ENCODE measurements at places on chromosomes 7 and 10. TPM values are rescaled to one million over a fixed set of nuclear protein-coding genes. Genes with fewer than 3 reads are reported as not detected.

Gene TMEM130
- 0.49 TPM for total RNA-seq

Gene CUZD1
- total RNA-seq, result 3.0 TPM

GRCh38 chr7:88539518-88539917 is 220.0 kb upstream of the ZNF804B start:
- H3K4me3 ChIP-seq, result no peak overlapping the region
- H3K27ac ChIP-seq, result no peak overlapping the region
- no peaks in the 10 kb centered on the region for H3K36me3 ChIP-seq
- no peaks in the 10 kb centered on the region for H3K27me3 ChIP-seq
- no peaks in the 10 kb centered on the region for H3K4me1 ChIP-seq

GRCh38 chr7:48094861-48095293 is 5.8 kb downstream of the UPP1 start:
- H3K4me3 ChIP-seq, result no peak overlapping the region
- no peak overlapping the region for H3K27ac ChIP-seq
- H3K36me3 ChIP-seq, result no peaks in the 10 kb centered on the region
- H3K27me3 ChIP-seq, result no peaks in the 10 kb centered on the region

DNA sequence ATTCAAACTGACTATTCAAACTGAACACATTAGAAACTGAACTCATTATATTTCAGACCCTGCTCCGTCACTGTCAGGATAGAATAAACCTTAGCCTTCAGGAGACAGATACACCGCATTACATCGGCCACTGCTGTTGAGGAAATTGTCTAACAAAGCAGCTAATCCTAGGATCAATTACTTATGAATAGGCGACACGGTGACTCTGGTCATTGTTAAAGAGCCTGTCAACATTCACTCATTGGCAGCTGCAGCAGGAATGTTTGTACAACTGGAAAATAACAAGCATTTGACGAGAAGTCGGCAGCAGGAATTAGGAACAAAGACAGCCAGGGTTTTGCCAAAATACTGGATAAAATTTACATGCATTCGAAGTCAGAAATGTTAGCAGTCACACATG is 112.0 kb upstream of the MKX start:
- DNase-seq, result no peak
- H3K4me3 ChIP-seq, result no peak overlapping the region
- H3K4me1 ChIP-seq, result no peaks in the 10 kb centered on the region
- no peak overlapping the region for H3K27ac ChIP-seq

Gene KCP
- 3.8 TPM for total RNA-seq

DNA sequence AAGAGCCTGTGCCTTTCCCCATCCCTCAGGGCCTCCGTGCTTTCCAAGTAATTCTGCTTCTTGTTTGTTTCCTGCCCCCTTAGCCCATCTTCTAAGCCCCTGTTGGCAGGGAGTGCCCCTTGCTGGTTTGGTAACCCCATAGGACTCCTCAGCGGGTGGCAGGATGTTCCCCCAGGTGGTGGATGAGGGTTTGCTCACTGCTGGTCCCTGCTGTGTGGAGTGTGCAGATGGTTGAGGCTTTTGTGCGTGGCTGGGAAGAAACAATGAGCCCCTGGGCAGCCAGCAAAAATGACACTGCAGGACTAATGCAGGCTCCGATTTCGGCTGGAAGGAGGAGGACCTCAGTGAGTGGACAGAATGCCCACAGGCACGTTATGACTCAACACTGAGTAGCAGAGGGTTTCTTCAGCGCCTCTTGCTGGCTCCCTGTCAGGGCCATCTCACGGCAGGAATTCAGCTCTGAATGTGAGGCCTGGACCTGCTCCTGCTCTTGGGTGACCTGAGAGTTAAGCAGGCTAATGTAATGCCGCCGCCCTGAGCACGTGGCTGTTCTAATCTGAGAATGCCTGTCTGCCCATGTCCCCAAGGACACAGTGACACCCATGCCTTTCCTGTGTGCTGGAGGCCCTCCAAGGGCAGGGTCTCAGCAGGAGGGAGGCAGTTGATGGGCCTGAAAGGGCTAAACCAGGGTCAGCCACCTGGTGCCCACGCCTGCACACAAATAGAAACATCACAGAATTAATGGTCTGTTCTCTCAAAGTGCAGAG is 16.6 kb downstream of the BAG3 start:
- no peak for DNase-seq
- H3K36me3 ChIP-seq, result no peaks in the 10 kb centered on the region
- H3K4me1 ChIP-seq, result peaks cover 5% of the 10 kb centered on the region
- H3K27me3 ChIP-seq, result no peaks in the 10 kb centered on the region
- H3K4me3 ChIP-seq, result no peak overlapping the region

Gene HMX2
- not detected for total RNA-seq

- H3K27me3 ChIP-seq, result no peaks in the 10 kb centered on the region
- no peaks in the 10 kb centered on the region for H3K4me1 ChIP-seq
These were observed 78.4 kb upstream of the NANOS1 start for GRCh38 chr10:118950997-118951637.

- H3K4me1 ChIP-seq, result no peaks in the 10 kb centered on the region
- no peak overlapping the region for H3K27ac ChIP-seq
These were observed 22.5 kb downstream of the RNF133 start for GRCh38 chr7:122676466-122676865.
